Activated CD4-positive, alpha-beta T cell treated with anti-CD3 and anti-CD28 coated beads, Interleukin-2, Interleukin-4, amounts not matched to agents 100 ng/mL and 50 ng/mL, durations not matched to agents 16 hours and 8 hours (primary cell): ENCODE measurements at places on chromosomes 1 and 21.

DNA sequence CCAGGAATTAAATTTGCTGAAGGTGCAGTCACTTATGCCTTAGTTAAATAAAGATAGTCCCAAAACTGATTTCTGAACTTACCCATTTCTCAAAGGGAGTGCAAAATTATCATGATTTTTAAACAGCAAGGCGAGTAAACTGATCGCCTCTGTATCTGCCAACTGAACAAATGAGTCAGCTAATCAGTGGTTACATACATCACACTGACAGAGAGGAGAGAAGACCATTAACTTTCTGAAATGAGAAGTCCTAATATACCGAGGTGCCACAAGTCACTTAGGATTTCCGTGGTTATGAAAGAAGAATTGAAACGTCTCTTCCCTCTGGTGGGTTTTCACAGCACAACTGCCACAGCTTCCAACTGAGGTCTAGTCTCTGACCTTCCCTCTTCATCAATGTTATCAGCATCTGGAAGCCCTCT, 400.7 kb downstream of the SMYD3 start:
- DNase-seq, result no peak

DNA sequence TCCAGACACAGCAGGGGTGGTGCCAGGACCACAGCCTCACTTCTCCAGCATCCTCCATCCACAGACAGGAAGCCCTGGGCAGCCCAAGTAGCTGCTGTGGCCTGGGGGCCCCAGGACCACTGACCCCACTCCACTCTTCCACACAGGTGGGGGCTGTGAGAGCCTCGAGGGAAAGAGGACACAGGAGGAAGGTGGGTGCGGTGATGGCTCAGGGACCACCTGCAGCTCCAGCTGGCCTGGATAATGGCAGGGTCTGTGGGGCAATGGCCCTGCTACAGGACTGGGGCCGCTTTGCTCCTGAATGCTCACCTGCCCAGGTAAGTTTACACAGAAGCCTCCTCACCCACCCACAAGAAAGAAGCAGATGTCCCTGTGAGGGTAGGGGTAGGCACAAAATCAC, 18.3 kb upstream of the PRSS38 start:
- no peak for DNase-seq

DNA sequence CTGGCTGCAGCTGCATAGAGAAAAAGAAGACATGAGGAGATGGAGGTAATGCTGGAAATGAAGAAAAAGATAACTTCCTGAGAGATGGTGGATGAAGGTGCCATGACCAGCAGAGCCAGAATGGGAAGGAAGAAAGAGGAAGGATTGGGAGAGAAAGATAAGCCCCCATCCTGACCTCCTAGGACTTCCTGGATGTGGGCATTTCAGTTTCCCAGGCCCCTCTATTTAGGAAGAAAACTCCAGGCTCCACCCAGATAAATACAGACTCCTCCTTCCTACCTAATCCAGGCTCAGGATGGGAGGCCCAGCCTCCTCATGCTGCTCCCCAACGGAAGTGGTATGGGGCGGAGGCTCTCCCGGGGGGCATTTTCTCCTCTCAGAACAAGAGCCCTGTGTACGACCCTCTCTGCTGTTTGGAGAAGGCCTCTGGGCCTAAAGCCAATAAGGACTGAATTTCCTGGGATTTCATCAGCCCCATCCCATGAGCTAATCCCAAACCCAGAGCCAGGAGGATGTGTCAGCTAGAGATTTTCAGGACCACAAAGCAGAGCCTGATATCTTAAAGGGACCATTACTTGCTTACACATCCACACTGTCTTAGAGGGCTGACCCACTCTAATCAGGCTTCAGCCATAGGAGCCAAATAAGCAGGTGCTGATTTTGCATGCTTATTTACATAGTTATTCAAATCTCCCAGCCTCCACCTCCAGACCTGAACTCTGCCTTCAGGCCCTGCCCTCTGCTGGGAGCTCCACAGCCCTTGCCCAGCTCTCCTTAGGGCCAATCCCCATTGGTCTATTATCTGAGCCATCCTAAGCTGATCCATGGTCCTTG, 5.1 kb upstream of the ARHGEF2 start:
- DNase-seq, result no peak

DNA sequence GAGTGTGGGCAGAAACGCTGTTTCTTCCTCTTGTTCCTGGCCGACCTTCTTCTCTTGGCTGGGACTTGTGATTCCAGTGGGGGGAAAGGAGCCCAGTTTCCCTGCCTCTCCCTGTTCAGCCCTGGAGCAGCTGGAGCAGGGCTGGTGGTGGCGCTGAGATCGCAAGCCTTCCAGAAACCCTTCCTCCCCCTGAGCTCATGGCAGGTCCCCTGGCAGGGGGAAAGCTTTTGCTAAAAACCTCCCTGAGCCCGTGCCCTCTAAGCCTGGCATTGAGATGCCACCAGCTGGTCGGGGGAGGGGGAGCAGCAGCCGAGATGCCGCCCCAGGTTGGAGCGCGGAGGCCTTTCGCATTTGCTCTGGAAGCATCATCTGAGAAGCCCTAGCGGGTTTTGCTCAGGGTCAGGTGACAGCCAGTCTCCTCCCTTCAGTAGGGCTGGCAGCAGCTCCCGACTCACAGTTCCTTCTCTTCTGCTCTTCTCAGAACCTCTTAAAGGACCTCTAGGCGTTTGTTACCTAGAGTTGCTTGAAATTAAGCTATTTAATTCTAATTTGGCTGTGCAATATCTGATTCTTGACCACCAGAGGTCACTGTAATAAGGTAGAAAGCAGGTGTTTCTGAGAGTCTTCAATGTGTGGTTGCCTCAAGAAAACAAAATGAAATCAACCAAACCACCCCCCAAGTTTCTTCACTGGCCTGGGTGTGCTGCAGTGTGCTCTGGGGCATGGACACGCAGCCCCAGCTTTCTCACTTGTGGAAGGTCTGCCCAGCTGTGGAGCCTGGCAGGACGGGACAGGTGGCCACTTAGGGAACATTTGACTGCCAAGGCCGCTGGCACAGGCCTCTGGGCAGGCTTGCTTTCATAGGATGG, 257.3 kb downstream of the CAMTA1 start:
- peak; percentile 35 for DNase-seq

- no peak for DNase-seq
Observed at GRCh38 chr1:226893936-226894335, 23.5 kb downstream of the PSEN2 start.

DNA sequence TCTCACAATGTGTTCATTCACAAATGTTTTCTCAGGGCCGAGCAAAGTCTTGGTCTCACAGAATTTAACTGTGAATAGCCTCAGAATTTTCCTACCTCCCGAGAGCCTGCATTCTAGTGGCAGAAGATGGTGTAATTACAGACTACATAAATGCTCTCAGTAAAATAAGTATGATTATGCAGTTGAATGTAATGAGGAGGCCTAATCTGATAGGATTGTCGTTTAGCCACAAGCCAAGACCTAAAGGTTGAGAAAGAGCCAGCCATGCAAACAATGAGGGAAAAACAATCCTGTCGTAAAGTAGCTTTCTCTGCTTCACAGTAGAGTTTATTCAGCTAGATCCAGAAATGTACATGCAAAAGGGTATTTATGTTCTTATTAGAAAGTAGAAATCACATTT, 607.8 kb upstream of the B3GALT2 start:
- no peak for DNase-seq

GRCh38 chr1:113197719-113198330, 124.8 kb downstream of the LRIG2 start:
- no peak for DNase-seq

DNA sequence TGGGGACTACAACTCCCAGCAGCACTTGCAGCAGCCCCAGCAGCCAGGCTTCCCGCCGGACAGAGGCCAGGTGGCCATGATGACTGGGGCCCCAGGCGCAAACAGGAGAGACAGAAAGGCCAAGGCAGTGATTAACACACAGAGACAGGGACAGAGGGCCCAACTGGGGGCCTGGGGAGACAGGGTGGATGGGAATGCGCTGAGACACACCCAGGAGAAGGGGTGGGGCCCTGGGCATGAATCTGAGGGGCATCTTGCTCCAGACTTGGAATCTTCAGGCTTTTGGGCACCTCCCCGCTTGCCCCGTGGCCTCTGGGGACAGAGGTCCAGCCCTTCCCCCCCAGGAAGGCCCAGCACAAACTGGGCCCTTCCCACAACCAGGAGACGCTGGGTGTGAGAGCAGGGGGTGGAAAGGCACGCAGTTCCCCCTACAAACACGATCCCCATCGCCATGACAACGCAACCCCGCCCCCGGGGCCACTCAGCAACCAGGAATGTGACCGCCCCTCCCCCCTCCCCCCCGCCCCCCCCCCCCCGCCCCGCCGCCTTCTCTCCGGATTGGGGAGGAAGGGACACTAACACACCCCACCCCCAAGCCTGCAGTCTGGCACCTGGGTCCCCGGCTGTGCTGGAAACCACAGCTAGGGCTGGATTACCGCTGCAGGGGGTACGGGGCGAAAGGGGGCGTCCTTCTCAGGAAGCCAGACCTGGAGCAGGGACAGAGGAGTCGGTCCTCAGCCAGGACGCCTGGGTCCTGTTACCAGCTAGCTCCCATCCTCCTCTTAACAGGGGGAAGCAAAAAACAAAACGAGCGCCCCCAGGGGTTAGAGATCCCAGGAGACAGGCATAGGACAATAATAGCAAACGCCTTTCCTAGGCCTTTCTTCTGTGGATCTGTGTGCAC, 4.5 kb downstream of the HDGF start:
- peak; percentile 53 for DNase-seq

DNA sequence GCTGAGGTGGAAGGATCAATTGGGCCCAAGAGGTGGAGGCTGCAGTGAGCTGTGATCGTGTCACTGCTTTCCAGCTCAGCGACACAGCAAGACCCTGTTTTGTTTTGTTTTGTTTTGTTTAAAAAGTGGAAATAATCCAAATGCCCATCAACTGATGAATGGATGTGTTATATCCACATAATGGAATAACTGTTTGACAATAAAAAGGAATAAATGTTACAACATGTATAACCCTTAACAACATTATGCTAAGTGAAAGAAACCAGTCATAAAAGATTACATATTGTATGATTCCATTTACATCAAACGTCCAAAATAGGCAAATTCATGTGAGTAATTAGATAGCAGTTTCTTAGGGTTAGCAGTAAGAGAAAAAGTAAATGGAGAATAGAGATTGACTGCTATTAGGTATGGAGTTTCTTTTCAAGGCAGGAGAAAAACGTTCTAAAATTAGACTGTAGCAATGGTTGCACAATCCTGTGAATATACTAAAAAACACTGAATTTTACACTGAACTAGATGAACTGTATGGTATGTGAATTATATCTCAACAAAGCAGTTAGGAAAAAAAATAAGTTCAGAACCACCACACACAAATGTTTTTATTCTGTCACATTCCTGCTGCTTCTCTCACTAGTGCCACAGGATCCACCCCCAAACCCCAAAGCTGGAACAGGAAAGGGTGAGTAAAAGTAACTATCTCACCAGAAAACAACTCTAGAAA, 15.7 kb downstream of the FOXJ3 start:
- DNase-seq, result no peak

- DNase-seq, result no peak
Observed at GRCh38 chr1:2352897-2353550, 38.3 kb downstream of the MORN1 start.

DNA sequence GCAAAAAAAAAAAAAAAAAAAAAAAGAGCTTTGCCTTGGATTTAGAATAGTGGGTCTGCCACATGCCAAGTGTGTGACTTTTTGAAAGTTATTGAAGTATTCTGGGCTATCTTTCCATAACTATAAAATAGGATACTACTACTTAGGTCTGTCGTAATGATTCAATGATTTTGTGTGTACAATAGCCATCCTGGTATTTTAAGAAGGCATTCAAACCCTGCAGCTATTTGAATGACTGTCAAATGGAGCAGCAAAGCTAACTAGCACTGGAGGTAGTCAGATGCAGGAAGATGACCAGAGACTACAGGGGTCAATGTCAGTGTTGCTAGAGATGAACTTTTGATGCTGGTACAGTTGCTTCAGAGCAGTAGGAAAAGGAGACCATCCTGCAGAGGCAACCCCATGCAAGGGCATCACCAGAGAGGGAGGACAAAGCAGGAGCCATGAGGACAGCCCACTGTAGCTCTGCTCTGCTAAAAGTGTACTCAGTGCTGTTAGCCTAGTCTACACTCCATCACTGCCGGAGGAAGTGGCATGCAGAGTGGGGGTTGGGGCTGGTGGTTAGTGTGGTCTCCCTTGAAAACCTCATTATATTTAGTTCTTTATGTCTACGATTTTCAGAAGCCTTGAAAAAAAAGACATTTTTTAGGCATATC, 29.0 kb downstream of the DUSP10 start:
- peak; percentile 84 for DNase-seq

DNA sequence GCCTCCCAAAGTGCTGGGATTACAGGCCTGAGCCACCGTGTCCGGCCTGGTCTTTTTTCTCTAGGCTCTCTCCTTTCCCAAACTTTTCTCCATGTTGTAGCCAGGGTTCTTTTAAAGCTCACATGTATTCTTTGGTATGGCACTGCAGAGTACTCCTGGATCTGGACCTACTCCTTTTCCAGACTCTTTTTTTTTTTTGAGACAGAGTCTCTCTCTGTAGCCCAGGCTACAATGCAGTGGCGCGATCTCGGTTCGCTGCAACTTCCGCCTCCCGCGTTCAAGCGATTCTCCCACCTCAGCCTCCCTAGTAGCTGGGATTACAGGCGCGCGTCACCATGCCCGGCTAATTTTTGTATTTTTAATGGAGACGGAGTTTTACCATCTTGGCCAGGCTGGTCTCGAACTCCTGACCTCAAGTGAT, 602 bp upstream of the MED18 start:
- no peak for DNase-seq

DNA sequence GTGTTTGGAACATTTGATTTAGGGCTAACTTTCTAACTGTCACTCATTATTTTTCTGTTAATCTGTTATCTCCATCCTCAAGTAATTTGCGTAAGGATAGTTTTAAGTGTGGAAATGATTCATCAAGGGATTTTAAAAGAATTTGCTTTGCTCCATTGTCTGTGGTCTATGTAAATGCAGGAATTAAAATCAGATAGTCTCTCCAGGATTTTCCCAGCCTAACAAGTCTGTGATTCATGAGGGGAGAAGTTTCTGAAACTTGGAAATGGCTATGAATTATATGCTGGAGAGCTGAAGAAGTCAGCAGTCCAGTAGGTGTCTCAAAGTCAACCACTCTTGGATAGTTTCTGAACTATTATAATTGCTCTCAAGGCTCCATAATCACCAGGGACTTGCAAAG, 264.5 kb downstream of the MRPL39 start:
- no peak for DNase-seq

- DNase-seq, result no peak
Observed at GRCh38 chr1:2213576-2214505, 14.3 kb upstream of the SKI start.
